ENCODE measurements at places on chromosomes 5 and 9.

DNA sequence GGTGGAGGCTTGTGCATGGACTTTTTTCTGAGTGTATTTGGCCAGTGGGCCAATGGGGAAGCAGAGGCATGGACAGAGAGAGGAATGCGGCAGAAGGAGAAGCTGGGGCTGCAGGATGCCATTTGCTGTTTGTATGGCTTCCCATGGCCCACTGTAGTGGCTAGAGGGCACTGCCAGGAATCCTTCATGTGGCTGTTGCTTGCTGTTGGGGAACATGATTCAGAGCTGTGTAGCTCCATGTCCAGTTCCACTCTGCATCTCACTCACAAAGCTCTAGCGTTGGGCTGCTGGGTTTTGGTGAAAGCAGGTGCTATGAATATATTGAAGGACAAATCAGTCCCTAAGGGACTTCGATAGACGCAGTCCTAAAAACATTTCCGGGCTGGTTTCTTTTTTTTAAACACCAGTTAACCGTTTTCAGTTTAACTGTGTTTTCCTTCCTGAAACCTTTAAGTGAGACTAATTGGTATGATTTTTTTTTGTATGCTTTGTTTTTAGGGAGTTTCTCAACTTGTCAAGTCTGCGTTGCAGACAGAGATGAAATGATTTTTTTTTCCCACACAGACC lies 51.3 kb downstream of the SLC22A5 start:
- no peak for DNase-seq

GRCh38 chr5:64632251-64632650 lies 58.1 kb upstream of the SHISAL2B start:
- DNase-seq = no peak

- DNase-seq = no peak
These were observed 33.7 kb downstream of the GLDC start for GRCh38 chr9:6611865-6612264.

- no peak for DNase-seq
These were observed 72.3 kb downstream of the GNA14 start for GRCh38 chr9:77575785-77576184.

- no peak for DNase-seq
These were observed 101.1 kb downstream of the FGF18 start for GRCh38 chr5:171520300-171521174.

GRCh38 chr9:136777359-136777758 lies 13.0 kb upstream of the LCN15 start:
- no peak for DNase-seq

- DNase-seq = no peak
These were observed 928 bp downstream of the MCTP1 start for GRCh38 chr5:95283761-95284571.

DNA sequence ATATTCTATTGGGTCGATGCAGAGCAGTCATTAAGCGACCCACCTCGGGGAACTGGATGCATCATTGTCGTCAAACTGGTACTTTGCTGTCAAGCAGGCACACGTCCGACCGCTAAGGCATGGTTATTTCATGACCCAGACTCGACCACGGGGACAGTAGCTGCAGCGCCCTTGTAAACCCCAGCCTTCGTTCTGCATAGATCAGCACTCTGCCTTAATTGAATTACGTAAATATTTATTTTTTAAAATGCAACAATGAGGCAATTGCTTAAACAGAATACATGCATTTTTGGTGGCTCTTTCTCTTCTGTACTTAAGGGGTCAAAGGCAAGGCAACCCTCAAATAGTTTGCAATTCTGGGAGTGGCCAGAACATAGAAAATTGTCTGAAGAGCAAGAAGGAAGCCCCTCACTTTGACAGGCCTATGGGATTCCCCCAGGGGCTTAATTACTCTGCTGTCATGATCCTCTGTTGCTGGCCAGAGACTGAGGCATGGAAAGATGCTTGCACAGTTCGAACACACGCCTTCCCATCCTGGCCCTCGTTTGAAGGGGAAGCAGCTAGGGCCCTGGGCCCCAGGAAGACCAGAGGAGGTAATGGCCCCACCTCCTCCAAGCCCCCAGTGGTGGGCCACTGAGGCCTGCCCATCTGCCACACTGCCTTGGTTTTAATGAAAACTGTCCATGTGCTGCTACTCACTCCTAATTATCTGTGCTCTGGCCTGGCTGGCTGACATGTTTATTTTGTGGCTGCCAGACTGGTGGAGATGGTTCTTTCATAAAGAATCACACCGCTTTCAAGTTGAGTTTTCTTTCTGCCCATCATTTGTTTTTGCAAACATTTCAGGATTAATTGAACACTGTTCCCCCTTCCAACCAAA lies 169.7 kb upstream of the MAST4 start:
- DNase-seq = no peak

DNA sequence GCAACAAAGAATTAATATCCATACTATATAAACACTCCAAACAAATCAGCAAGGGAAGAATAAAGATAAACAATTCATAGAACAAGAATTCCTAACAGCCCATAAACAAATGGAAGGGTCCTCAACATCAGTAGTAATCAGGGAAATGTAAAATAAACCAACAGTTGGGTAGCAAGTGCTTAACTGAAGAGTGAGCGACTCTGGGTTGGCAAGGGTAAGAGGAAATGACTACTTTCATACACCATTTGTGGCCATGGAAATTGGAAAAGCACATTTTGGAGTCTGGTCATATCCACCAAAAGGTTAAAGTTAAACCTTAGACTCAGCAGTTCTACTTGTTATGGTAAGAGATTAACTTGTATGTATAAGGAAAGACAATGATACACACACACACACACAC lies 17.4 kb upstream of the RORB start:
- no peak for DNase-seq

DNA sequence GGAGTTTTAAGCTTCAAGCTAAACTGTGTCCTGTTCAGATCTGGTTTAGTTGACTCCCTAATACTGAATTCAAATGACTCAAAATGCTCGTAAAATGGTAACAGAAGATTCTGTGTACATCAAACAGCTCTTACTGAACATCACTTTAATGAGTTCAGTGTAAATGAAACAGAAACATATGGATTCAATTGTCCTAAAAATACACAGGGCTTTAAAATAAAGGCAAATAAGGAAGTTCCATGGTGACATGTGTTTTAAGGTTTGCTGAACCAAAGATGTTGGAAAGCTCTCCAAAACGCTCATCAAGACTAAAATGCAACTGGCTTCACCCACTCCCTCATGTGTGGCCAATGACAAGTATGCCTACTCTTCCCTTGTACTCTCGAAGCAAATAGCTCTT lies 340.0 kb upstream of the PIK3R1 start:
- DNase-seq = no peak

GRCh38 chr5:573206-573605 lies 38.9 kb upstream of the CEP72 start:
- no peak for DNase-seq

GRCh38 chr5:76851728-76852369 lies 2.0 kb downstream of the S100Z start:
- DNase-seq = no peak

- no peak for DNase-seq
These were observed 131.9 kb downstream of the CWC27 start for GRCh38 chr5:64900618-64901017.

- no peak for DNase-seq
These were observed 91.5 kb downstream of the SPRY4 start for GRCh38 chr5:142233083-142234032.

GRCh38 chr9:83047839-83048775 lies 14.8 kb downstream of the RASEF start:
- no peak for DNase-seq

DNA sequence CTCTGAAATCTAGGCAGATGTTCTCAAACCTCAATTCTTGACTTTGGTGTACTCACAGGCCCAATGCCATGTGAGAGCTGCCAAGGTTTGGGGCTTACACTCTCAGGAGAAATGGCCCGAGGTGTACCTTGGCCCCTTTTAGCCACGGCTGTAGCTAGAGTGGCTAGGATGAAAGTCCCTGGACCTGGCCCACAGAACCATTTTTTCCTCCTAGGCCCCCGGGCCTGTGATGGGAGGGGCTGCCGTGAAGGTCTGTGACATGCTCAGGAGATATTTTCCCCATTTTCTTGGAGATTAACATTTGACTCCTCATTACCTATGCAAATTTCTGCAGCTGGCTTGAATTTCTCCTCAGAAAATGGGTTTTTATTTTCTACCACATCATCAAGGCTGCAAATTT lies 1296.5 kb downstream of the MAT2B start:
- DNase-seq = no peak

DNA sequence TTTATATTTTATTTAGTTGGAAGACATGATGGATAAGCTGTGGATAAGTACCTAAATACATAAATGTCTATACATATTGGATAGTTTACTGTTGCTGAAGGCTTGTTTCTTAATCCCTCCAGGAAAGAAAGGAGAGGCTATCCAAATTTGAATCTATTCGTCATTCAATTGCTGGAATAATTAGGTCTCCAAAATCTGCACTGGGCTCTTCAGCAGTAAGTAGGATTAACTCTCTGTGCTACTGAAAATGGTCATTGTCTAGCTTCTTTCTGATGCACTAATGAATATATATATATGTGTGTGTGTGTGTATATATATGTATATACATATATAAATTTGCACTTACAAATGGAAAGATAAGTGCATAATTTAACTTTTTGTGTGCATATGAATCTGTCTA lies 198.3 kb downstream of the FER start:
- DNase-seq = no peak

DNA sequence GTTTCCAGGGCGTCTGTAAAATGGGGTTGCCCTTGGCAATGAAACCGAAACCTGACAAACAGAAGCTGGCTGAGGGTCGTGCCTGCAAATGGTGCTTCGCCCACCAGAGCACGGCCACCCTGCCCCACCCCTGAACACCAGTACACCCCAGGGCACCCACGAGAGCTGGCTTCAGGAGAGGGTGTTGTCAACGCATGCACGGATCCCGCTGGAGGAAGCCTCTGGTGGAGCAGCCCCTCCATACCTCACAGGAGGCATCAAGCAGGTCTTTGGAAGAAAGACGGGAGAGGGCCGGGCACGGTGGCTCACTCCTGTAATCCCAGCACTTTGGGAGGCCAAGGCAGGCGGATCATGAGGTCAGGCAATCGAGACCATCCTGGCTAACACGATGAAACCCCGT lies 8.6 kb downstream of the SLC6A3 start:
- no peak for DNase-seq

DNA sequence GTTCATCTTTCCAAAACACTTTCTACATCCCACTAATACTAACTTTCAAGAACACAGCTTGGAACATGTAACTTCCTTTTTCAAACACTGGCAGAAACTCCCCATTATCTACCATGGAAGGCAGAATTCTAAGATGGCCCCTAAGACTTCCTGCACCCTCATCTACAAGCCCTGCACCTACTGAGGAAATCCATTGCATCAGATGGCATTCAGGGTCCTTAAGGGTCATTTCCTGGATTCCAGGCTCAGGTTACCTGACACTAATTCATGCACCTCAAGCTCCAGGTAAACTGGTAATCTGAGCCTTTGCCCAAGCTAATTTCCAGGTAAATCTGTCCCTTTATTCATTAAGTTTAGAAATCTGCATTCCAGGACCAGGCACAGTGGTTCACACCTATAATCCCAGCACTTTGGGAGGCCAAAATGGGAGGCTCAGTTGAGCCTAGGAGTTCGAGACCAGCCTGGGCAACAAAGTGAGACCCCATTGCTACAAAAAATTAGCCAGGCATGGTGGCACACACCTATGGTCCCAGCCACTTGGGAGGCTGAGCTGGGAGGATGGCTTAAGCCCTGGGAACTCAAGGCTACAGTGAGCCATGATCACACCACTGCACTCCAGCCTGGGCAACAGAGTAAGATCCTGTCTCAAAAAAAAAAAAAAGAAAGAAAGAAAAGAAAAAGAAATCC lies 91.6 kb downstream of the NFIB start:
- no peak for DNase-seq

GRCh38 chr5:73631500-73631899 lies 5.5 kb downstream of the ARHGEF28 start:
- DNase-seq = no peak

DNA sequence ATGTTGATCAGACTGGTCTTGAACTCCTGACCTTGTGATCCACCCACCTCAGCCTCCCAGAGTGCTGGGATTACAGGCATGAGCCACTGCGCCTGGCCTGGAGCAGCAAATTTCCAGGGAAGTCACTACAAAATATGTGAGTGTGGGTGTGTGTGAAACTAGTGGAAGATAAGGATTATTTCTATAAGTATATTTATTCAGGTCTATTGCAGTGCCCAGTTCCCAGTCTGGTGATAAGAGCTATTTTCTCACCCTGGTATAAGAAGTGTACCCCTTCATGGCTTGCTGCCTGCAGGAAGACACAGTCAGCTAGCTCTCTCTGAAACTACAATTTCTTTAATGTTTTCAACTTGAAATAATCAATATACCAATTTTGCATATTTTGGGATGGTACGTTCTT lies 37.1 kb downstream of the TARS1 start:
- no peak for DNase-seq

- DNase-seq = no peak
These were observed 3.3 kb downstream of the LARP1 start for GRCh38 chr5:154758493-154758892.

GRCh38 chr5:41788941-41789368 lies 81.3 kb downstream of the OXCT1 start:
- DNase-seq = peak; percentile 66

DNA sequence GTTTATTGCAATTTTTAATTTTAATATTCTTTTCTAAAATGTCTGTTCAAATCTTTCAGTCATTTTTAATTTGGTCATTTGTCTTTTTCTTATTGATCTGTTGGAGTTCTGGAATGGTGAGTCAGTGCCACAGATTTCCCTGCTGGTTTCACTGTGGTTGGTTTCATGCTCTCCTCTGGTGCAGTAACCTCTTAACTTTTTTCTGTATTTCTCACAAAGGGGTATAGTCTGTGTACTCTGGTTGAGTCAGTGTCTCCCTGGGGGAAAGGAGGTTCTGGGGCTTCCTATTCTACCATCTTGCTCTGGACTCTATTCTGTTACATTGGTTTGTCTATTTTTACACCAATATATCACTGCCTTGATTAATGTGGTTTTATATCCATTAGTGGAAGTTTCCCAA lies 178.8 kb downstream of the CSNK1G3 start:
- no peak for DNase-seq

- DNase-seq = no peak
These were observed 117.8 kb upstream of the SARDH start for GRCh38 chr9:133855802-133856521.

DNA sequence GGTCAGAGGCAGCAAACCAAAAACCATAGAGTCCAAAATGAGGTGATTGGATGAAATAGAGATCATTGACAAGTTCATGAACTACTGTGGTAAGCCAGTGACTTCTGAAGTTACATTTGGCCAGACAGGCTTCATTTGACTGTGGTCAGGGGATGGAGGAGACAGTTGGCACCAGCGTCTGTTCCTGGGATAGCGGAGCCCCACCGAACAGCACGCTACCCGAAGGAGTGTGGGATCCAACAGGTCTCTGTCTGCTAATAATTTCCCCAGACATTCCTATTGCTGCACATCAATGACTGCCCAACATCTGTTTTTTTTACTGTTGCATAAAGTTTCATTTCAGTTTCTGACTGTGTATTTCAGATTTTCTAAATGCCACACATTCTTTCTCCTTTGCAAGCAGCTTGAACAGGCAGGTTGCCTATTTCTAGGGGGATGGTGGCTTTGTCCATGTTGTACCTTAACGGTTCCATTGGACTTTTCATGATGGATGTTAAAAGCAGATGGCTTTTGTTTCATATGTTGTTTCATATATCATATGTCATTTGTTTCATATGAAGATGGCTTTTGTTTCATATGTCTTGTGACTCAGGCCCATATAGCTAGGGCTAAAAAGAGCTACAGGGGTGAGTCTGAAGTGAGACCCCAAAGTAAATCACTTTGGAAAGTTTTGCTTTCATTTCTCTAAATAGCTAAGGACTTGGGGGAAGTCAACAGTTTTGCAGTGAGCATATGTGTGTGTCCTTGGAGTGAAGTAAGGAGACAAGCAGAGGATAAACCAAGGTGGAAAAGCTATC lies 180.8 kb downstream of the GOLPH3 start:
- peak; percentile 38 for DNase-seq

Measured in AG04449 (cell line).